ENCODE measurements at places on chromosomes 2 and 18.

GRCh38 chr2:225598897-225599296 is 199.4 kb downstream of the NYAP2 start:
- DNase-seq = no peak

- DNase-seq = peak; percentile 5
These were observed 254.2 kb downstream of the KCNS3 start for GRCh38 chr2:18132697-18133096.

DNA sequence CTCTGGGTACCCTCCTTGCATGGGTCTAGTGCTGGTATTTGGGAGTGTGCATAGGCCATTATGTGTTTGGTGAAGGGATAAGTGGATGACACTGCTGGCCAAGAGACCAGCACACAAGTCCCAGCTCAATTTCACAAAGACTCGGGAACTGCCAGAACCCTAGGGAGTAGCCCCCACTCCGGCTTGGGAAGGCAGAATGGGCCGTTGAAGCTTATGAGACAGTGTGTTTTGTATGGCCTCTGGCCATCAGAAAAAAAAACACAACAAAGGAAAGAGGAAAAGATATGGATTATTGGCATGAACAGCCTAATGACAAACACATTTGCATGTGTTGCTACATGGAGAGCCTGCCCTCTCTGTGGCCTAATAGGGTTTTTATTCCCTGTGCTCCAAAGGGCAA is 144.2 kb downstream of the TTC32 start:
- no peak for DNase-seq

DNA sequence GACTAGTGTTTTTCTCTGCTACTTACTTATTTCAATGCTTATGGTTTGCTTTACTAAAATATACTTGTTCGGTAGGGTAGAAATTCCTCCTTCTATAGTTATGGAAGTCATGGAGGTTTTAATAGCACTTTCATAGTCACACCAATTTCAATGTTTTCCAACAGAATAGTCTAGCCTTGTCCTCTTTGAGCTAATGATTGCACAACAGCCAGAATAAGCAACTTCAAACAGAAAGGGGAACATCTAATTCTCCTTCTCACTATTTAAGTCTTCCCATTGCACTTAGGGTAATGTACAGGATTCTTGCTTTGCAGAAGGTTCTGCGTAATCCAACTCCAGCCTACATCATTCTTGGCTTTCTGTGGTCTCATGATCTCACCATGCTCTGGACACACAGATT is 287.7 kb upstream of the GCFC2 start:
- no peak for DNase-seq

GRCh38 chr2:15780912-15781574 is 159.3 kb upstream of the MYCN start:
- no peak for DNase-seq

DNA sequence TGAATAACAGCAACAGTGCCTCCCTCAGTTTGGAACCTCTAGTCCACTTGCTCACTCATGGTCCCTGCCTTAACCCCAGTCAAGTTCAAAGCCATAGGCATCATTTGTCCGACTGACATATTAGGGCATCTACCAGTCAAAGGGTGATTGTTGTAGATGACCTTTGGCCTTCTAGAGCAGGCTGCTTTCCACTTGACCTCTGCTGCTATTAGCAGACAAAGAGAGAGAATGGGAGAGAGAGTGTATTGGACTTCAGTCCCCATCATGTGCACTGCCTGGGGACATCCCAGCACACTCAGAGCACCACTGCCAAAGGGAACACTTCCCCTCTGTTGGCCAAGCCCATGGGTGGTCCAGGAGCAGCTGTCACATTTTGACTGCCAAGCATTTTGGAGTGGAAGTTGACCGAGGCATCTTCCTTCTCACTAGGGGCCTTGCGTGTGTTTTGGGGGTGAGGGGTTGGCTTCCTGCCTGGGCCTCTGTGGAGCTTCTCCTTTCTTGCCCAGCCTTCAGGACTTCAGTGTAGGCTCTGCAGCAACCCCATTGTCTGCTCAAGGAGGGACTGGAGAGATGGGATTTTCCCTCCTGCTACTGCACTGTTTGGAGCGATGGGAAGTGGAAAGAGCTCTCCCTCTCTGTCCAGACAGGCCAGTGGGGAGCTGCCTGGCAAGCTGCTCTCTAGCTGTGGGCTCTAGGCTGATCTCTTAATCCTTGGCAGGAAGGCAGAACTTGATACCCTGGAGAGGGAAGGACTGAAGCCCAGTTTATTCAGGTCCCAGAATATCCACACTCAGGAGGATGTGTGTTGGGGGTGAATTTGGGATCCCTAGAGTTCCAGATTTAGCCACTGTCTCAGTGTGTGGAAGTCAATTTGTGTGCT is 68.1 kb downstream of the TMEM247 start:
- DNase-seq = peak; percentile 11

- peak; percentile 40 for DNase-seq
These were observed 184.6 kb upstream of the OSR1 start for GRCh38 chr2:19542796-19543662.

DNA sequence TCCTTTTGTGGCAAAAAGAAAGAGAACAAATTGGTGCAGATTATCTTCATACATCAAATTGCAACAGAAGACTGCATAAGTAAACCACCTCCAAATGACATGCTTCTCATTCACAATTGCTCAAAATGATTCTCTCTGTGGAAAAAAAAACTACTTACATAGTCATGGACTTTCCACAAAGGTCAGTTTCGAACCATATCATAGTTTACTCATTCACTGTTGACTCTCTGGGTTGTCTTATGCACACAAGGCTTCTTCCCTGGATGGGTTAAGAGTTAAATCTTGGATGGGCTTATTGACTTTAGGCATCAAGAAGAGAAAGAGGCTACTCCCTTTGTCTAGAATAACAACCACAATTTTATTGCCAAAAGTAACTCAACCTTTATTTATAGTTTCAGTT is 91.3 kb upstream of the RAB27B start:
- DNase-seq = no peak

- no peak for DNase-seq
These were observed 441.0 kb downstream of the CPS1 start for GRCh38 chr2:210997373-210997772.

DNA sequence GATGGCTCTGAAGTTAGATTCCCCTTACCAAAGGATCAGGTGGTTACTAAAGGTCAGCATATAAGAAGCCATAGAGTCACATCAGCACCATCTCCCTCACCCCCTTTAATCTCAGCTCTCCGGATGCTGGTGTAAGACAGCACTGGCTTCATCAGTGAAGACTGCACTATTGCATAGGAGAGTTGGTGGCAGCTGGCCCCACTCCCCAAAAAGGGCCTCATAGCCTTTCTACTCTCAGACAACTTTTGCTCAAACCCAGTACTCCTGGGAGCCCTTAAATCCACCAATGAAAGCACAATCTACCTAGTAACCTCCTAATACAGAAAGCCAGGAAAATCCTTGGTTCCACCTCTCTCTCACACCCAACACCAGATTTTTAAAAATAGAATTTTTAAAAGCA is 6.9 kb upstream of the DIPK1C start:
- DNase-seq = no peak

DNA sequence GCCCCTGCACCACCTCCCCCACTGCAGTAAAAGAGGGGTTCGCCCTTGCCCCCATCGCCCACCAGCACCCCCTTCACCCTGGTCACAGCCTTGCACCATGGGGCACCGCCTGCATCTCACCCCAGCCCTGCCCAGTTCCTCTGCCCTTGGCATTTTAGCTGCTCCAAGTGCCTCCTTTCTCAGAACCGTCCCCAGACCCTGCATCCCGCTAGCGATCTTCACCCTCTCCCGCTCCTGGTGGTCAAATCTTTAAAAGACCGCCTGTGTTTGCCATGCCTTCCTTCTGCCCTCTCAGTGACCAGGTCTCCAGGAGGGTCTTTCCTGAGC is 114.7 kb upstream of the OTOS start:
- DNase-seq = no peak

DNA sequence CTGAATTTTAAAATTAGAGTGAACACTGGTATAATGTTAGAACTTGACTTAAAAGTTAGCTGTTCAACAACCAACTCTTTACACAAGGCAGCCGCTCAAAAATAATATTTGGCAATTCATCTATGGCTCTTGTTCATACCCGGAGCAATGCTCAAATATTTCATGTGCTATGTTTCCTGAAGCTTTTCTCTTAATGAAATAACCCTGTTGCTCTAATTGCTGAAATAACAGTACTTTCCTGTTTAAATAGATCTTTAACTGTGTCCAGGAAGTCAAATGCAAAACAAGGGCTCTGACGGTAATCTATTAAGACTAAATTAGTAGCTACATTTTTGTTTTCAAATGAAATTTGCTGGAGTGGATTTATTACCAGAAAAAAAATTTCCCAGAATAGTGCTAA is 33.7 kb downstream of the RFTN2 start:
- DNase-seq = no peak

GRCh38 chr18:42623935-42624334 is 491.6 kb downstream of the RIT2 start:
- DNase-seq = no peak

DNA sequence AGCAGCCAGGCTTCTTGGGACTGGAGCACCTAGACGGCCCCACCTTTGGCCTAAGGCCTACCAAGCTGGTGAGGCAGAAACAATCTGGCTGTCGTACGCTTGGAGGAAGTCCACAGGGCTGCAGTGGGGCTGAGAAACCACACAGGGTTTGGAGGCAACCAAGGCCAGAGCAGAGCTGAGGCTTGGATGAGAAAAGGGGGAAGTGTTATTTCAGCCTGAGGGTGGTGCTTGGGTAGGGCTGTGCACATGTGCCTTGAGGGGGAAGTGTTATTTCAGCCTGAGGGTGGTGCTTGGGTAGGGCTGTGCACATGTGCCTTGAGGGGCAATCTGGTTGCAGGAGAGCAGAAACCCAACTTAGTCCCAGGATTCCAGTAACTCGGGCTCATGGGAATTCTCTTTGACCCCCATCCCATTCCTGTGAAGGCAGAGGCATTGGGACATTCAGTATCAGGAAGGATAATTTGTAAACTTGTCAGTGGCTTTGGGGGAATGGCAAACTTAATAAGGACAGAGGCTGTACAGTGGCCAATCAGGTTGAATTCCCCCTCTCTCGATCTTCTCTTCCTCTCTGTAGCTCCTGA is 971 bp upstream of the FBXO41 start:
- no peak for DNase-seq

All from MG63 (cell line).